Amniotic stem cell (primary cell): ENCODE measurements at places on chromosomes 12 and 14.

GRCh38 chr12:11949738-11950411 is 120.9 kb upstream of the BCL2L14 start:
- no peak for DNase-seq

GRCh38 chr12:132491138-132491663 is 1.2 kb downstream of the FBRSL1 start:
- no peak for DNase-seq

DNA sequence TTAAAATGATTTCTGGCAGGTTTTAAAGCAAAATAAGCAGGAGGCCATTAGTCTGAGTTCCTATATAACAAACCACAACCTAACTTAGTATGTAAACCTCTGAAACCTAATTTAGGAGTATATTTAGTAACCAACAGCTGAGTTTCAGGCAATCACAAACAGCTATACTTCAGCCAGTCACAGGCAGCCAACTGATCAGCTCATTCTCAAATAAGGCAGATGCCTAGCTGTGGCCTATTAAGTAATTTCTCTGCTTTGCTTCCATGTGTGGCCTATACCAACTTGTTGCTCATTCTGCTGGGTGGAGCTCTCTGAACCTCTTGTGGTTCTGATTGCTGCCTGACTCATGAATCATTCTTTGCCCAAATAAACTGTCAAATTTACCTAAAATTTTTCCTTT is 408.9 kb upstream of the FBXO33 start:
- DNase-seq, result no peak

DNA sequence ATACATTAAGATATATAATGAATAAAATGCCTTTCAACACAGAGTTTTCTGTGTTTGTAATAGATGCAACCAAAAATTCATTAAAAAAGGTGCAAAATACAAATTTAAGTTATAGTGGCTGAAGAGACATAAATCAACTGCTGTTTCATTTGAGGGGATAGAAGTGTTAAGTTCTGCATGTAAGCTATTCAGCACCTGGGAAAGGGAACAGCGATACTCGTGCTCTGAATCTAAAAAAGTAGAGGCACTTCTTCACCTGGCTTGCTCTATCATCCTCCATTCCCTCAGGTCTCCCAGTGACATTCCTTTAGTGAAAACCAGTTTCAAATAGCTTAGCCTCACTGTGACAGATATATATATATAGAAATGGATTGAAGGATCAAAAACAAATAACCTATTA is 222.6 kb downstream of the ACSS3 start:
- no peak for DNase-seq

- DNase-seq, result peak; percentile 92
These were observed 670.3 kb upstream of the TBX3 start for GRCh38 chr12:115354007-115354890.

DNA sequence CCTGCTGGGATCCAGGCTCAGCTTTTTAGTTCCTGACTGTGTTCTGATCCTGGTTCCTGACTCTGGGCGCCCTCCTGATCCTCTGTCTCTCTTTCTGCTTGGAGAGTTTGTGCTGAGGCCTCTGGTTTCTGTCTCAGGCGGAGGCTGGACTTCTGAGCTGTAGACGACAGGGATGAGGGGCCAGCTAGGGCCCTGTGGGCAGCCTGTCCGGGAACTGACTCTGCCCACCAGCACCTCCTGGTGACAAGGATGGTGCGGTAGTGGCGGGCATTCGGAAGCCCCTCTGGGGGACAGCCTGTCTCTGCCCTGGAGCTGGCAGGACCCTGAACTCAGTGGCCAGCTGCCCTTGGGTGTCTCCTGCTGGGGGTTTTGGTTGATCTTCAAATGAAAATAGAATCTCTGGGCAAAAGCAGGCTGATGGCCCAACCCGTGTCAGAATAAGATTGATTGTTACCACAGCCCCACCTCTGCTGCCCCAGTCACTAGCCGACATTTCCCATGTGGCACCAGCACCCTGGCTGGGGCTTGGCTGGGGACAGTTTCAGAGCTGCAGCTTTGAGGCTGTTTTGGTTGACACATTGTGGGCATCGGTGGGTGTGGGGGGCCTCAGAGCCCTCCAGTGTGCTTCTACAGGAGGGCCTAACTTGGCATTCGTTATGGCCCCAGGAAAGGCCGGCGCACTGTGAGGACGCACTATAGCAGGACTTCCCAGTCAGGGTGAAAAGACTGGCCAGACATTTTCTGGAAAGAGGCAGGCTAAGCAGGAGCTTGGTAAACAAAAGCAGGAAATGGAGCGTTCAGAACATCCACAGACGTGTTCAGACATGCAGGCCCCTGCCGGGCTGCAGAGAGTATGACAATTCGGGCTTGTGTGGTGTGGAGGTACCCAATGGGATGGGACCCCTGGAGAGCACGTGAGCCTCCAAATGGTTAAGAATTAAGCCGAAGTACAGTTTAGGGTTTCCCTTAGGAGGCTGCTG is 16.2 kb downstream of the KRT80 start:
- no peak for DNase-seq

GRCh38 chr14:77580964-77581505 is 35.4 kb downstream of the SPTLC2 start:
- peak; percentile 45 for DNase-seq

DNA sequence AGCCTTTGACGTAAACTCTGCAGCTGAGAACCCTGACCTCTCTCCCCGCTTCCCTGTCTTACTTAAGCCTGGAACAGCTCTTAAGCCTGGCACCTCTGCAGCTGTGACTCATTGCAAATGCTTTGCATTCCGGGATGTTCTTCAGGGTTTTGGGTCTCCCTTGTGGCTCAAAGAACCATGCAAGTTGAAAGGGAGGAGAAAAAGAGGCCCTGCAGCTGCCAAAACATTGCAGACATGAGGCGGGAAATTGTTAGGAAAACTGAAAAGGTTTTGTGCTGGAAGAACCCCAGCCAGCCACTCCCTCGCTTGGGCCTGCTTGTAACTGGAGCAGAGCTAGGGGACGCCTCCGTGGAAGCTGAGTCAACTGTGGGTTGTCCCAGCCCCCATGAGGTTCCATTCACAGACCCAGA is 60.2 kb upstream of the FERMT2 start:
- peak; percentile 51 for DNase-seq

DNA sequence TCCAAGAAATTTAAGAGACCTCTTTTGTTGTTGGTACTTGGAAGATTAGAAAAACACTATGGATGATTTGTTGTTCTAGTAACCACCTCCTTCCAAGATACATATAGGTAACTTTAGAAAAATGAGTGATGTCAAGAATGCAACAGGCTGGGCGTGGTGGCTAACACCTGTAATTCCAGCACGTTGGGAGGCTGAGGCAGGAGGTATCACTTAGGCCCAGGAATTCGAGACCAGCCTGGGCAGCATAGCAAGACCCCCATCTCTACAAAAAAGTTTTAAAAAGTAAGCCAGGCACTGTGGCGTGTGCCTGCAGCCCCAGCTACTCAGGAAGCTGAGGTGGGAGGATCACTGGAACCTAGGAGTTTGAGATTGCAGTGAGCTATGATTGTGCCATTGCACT is 97.8 kb downstream of the PCNX1 start:
- DNase-seq, result no peak

DNA sequence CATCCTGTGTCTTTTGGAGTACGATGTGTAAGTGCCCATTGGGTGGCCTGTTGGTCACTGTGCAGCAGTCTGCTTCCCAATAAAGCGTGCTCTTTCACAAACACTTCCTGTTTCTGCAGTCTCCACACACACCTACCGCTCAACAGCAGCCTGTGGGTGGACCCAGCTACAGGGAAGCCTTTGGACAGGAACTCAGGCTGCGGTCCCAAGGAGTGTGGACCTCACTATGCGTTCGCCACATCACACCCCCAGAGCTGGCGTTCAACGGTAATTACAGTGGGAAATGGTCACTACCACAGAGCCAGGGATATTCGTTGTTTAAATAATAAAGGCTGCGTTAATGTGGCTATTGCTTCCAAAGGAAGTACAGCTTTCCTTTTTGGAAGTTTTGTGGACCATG is 16.2 kb downstream of the PSMC1 start:
- no peak for DNase-seq

- DNase-seq, result no peak
These were observed 505.0 kb upstream of the FLRT2 start for GRCh38 chr14:85024931-85025330.

DNA sequence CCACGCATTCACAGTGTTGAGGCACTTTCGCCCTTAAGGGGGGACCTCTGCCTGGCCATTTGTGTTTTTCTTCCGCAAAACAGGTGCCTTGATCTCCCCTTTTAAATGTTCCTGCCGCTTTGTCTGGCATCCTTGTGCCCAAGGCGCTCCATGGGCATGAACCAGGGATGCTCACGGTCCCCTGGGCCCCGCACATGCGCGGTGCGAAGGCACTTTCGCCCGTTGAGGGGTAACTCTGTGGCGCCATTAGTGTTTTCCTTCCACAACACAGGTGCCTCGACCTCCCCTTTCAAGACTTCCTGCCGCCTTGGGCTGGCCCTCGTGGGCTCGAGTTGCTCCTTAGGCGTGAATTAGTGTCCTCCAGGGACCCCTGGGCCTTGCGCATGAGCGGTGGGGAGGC is 335.5 kb downstream of the ALG10 start:
- DNase-seq, result no peak

DNA sequence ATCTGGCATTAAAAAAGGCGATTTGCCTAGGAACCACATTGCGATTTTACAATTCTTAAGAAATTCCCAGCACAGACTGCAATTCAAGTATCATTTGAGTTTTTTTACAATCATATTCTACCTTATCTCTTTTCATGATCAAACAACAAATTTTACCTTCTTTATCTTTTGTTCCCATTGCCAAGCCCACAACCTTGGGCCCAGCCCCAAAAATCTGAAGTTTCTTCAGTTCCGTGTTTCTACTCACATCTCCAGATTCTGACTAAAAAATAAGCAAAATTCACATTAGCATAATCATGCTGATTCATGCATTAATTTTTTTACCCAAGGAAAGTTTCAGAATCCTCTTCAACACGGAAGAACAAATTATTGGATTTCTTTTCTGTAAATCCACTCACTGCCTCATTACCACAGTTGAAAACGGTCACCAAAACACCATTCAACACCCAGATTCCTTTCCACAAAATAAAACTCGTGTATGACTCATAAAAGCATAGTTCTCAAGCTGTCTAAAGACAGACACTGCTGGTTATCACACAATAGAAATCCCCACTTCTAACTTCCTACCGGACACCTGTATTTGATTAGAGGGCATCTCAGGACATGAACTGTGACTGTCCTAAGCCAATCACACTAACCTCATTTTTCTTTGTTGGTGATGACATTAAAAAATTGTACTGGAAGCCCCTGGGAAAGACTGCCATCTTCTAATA is 32.7 kb downstream of the KDM5A start:
- DNase-seq, result no peak

DNA sequence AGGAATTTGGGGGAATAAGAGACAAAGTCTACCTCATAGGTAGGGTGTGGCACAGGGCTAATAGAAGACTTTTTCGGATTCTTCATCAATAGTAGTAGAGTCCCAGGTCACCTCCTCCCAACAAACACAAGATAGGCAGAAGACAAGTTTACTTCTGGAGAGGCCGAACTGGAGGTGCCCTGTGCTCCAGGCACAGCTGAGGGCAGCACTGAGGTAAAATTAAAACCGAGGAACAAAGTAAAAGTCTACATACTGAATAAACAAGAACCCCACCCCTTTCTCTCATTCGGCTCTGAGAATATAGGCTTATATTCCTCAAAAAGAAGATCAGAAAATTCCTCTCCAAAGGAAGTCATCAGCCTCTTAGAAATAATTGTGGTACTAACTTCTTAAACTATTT is 161.5 kb downstream of the SEC23A start:
- no peak for DNase-seq

DNA sequence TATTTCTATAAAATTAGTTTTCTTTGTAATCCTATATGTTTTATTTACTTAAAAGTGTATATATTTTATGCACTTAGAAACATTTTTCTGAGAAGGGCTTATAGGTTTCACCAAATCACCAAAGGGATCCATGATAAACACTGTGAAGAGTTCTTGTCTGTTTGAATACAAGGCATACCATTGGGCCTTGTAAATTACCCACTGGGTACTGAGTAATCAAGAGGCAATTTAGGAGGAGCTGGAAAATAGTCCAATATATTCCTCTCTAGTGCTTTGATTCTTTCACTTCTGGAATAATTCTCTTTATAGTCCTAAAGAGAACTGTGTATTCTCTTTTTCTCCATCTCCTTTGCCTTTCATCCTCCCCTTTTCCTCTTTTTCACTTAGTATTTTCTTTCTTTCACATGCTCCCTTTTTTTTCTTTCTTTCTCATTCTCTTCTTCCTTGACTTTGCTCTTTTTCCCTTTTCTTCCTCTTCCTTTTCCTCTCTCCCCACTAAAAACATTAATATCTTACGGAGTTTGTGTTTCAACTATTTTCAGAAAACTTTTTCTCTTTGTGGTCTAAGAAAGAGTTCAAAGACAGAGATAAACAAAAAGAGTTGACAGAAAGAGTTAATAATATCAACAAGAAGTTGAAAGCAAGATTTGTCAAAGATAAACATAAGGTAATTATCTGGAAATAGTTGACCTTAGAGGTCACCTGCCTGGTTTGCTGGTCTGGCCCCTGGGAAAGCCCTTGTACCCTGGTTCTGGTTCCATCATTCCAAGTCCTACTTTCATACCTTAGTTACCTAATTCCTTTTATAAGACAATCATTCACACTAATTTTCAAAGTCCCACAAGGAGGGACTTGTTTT is 435.3 kb downstream of the RAD51B start:
- DNase-seq, result no peak

GRCh38 chr14:20706657-20707355 is 18.2 kb downstream of the ANG start:
- DNase-seq, result no peak

DNA sequence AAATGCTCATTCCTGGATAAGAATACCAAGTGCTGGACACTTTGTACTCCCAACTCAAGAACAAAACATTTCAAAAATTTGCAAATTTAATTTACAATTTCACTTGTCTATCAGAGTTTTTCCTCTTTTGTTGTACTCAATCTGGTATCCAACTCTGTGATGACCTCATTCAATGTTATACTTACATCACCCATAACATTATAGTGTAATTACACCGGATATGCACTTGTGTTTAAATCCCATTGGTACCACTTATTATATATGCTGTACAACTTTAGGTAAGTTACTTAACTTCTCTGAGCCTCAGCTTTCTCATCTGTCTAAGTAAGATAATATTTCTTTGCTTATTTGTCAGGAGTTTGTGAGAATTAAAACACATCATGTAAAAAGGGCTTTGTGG is 76.6 kb upstream of the KCNJ8 start:
- no peak for DNase-seq

GRCh38 chr12:44317651-44318126 is 481.8 kb downstream of the TMEM117 start:
- DNase-seq, result no peak

GRCh38 chr14:58166005-58166983 is 14.3 kb upstream of the ARMH4 start:
- DNase-seq, result peak; percentile 67

GRCh38 chr12:32568228-32568627 is 110.9 kb upstream of the DNM1L start:
- DNase-seq, result peak; percentile 62

- DNase-seq, result no peak
These were observed 26.9 kb downstream of the SETD1B start for GRCh38 chr12:121830588-121831265.

GRCh38 chr12:40208707-40209446 is 15.9 kb upstream of the LRRK2 start:
- DNase-seq, result no peak

GRCh38 chr12:57224973-57225679 is 4.4 kb upstream of the SHMT2 start:
- DNase-seq, result no peak

GRCh38 chr12:2292560-2292959 is 239.8 kb downstream of the CACNA1C start:
- no peak for DNase-seq

GRCh38 chr12:58211211-58211610 is 269.8 kb downstream of the ATP23 start:
- no peak for DNase-seq
